ENCODE measurements at places on chromosomes 2 and 18.

- no peak for DNase-seq
These were observed 216.4 kb upstream of the OSR1 start for GRCh38 chr2:19574778-19575260.

- DNase-seq: no peak
These were observed 446 bp upstream of the RHBDD1 start for GRCh38 chr2:226835420-226835795.

DNA sequence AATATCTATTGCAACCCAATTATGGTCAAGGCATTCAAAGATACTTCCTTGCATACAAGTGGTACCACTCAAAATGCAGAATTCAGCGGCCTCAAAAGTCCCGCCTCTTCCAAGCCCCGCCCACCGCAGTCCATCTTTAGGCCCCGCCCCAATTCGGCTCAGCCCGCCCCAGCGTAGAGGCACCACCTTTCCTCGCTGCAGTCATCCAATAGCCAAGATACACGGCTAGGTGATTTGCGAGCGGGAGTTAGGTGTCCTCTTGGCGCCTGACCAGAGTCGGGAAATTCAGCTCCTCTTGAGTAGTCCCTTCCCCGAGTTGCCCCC is 431 bp upstream of the SEC11C start:
- peak; percentile 85 for DNase-seq

DNA sequence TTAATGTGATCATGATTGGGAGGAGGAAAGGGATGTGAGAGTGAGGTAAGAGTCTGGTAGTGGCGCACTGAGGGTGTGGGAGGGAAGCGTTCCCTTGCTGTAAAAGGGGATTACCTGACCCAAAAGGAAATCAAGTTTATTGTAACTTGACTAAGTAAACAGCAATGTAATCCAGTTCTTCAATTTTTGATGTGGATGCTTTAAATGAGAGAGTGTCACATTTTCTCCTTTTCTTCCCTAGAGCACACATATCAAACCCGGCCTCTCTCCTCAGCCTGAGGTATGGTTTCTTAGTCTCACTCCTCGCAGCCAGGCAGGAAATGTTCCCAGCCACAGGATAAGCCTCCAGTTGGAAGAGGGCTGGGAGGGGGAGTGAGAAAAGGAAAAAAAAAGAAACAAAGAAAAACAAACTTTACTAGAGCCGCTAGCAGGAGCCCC is 688 bp upstream of the ARHGAP28 start:
- no peak for DNase-seq

- no peak for DNase-seq
These were observed at the start of gene SP140 for GRCh38 chr2:230225486-230225885. Gene SP140, plus strand, starts transcription at chr2:230225736. Its CDS starts 109 bp downstream, at chr2:230225845.

- DNase-seq: no peak
These were observed 224.6 kb downstream of the ARL6IP6 start for GRCh38 chr2:152942940-152943440.

DNA sequence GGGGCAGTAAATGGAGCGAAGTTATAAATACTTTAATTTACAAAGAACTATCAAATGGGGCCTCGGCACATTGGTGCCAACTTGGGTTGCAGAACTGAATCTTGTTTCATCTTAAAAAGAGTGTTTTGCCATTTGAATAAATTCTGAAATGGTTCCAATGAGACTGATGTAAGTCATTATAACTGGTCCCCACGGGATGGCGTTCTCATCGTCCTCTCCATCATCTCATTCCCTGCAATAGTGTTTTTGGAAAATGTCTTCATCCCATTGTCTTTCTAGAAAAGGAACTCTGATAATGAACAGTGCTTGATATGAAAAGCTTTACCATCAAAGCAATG is 422.0 kb upstream of the ID2 start:
- no peak for DNase-seq

DNA sequence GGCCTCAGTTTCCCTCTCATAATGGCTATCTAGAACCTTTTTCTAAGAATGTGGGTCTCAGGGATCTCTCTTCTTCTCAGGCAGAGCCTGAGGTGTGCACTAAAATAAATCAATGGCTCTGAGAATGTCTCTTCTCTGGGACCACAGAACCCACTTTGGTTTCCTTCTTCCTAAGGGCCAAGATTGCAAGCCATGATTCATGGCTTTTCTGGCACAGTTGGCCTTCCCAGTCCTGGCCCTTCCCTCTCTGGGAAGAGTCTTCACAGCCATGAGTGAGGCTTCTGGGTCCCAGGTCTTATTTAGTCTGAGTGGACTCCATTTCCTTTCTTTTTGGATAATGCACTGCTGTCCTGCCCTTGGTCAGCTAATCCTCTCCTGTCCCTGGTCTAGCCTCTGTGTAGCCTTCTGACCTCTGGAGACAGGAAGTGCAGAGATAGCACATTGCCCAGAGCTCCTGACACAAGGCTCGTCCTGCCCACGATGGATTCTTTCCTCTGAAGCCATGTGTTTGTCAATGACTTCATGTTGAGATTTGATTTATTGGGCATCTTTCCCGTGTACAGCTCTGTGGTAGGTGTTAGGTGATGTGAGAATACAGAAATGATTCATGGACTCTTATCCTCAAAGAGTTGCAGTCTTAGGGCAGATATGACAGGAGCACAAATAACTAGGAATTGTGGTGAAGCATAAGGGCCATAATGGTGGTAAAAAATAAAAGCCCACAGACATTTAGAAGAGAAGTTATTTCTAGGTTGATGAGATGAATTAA is 245.0 kb downstream of the CLIP4 start:
- no peak for DNase-seq

DNA sequence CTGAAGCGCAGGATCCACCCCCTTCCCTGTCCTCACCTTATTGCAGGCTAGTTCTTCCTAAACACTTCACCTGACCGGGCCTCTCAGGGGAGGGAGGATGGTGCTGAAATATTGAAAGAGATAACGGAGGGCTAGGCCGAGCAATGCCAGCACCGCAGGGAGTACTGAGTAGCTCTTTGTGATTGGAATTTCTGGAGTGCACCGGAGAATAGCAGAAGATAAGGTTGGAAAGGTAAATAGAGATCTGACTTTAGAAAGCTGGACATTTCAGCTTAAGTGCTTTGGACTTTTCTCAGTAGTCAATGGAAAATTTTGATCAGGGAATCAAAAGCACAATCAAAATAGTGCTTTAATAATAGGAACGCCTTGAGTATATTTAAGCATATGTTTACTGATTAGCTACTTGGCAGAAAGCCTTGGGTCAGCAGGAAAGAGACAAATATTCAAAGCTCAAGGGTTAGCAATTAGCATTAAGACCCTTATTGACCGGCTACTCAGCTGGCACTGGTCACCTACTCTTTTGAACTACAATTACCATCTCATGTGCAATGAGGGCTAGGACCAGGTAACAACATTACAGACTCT is 142.9 kb upstream of the NDUFV2 start:
- no peak for DNase-seq

DNA sequence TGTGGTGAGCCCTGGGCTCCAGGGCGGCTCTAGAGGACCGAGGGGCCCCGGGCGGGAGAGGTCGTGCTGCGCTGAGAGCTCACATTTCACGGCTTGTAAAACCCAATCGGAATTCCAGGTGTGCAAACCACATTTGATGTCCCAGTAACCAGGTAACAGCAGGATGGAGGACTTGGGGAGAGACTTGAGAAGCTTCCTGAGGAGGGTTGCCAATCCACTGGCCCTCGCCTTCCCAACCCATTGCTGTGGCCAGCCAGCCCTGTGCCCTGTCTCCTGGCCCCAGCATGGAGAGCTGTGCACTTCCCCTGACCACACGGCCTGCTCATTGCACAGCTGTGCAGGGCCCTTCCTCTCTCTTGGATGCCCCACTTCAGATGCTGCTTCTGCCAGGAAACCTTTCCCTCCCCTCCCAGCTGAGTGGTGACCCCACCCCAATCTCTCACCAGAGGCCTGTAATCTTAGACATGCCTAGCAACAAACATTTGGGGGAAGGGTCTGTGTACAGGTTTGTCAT is 39.6 kb downstream of the ASB1 start:
- DNase-seq: no peak

DNA sequence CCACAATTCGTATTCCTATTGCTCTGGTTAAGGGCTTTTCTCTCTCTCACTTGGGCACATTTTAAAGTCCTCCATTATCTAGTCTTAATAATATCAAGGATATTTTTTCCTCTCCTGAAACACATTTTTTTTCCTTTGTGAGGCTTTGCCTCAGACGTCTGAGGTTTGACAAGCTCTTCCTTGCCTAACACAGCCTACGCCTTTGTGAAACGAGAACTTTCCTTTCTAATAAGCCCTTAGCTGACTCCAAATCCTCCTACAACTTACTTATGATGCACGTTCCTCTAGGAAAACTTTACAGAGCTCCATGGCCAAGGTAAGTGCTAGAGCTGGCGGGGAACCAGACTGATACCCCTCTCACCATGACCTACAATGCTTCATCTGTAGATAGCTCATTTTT is 841.5 kb downstream of the SOCS6 start:
- DNase-seq: no peak

- no peak for DNase-seq
These were observed at the start of gene TOGARAM2 for GRCh38 chr2:28981016-28981441. Gene TOGARAM2, plus strand, starts transcription at chr2:28981298. Its CDS starts 13,537 bp downstream, at chr2:28994835.

DNA sequence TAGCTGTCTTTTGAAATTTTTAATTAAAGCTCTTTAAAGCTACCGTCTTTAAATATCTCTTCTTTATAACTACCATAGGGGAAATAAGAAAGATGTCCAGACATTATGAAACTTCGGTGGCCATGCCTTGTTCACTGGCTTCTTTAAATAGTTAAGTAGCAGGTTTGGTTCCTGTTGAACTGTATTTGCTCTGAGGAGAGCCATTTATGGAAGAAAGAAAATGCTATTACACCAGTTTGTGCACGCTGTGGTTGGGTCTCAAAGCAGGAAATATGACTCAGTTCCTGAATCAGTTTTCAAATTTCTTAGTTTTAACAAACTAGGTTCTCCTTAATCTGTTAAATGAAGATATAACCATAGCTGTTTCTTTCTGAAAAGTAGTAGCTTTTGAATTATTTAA is 12.2 kb downstream of the ARPC2 start:
- peak; percentile 42 for DNase-seq

- no peak for DNase-seq
These were observed 99.7 kb upstream of the CYRIA start for GRCh38 chr2:16765356-16765755.

- no peak for DNase-seq
These were observed 338.3 kb downstream of the ALK start for GRCh38 chr2:29583104-29583503.

GRCh38 chr2:95043300-95044093 is 18.0 kb downstream of the MAL start:
- DNase-seq: no peak

DNA sequence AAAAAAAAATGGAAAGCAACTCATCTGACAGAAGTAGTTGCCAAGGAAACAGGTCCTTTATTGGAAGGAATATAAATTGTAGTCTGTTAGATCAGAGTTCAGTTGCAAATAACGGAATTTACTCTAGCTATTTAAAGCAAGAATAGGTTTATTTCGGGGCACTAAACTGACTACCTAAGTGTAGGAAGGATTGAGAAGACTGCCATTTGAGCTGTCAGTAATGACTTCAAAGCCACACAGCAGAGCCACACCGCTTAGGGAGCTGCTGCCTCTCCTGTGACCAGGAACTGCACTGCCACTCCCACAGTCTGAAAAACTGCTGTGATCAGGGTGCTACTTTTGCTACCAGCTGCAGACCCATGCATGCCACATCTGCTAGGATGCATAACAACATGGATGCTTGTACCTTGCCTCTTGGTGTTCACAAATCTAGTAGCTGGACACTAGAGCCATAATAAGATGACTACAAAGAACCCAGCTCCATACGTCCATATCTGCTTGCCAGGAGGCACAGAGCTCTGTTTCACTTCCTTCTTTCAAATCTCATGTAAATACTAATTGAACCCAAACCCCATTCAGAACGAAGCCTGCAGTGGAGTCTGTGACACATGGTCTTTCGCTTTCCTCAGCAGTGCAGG is 2.2 kb downstream of the DSG2 start:
- DNase-seq: peak; percentile 35

- DNase-seq: no peak
These were observed 76.5 kb downstream of the ROCK2 start for GRCh38 chr2:11267931-11268330.

GRCh38 chr2:129192117-129192516 is 787.3 kb upstream of the RAB6C start:
- no peak for DNase-seq

DNA sequence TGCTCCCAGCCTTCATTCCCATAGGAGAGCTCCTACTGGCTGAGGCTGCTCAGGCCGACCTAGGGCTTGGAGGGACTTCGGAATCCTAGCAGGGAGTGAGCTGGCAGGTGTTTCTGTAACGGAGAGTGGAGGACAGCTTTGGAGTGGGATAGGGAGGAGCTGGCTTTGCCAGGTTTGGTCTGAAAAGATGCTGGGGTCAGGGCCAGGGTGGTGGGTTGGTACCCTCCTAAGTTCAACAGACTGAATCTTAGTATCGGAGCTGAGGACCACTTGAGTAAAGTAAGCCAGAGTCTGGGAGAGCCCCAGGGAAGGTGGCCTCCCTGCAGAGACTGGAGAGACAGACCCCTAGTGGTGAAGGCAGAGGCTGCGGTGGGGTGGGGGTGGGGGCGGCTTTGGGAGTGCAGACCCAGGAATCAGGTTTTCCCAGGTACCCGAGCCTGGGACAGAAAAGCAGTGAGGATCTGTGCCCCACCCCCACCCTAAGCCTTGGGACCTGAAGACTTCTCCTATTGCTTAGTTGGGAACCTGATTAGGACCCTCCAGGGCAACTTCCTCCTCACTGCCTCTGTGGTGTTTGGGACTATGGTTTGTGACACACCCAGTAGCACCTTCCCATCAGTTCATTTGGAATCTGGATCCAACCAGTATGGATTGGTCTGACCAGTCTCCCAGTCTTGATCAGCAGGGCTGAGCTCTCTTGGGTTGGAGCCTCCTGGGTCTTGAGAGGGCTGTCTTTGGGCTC is 3.0 kb downstream of the CNNM4 start:
- no peak for DNase-seq

DNA sequence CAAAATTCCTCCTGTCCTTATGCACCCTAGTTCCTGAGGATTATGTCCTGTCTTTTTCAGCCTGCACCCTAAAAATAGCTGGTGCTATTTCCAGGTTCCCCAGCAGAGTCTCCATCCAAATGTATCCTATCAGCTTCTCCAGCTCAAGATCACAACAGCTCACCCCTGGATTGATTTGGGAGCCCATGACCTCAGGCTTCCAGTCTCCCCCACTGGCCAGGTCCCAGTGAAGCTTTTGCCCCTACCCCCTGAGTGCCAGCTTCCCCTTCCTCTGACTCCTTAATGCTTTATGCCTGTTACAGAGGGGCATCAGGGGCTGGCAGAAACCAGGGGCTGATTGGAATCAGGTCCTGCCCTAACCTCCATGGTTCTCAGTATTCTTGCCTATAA is 76.9 kb upstream of the DAPL1 start:
- DNase-seq: no peak

GRCh38 chr18:8333961-8334360 is 275.3 kb upstream of the RAB12 start:
- no peak for DNase-seq

GRCh38 chr2:65316072-65316471 is 88.4 kb downstream of the ACTR2 start:
- DNase-seq: no peak

DNA sequence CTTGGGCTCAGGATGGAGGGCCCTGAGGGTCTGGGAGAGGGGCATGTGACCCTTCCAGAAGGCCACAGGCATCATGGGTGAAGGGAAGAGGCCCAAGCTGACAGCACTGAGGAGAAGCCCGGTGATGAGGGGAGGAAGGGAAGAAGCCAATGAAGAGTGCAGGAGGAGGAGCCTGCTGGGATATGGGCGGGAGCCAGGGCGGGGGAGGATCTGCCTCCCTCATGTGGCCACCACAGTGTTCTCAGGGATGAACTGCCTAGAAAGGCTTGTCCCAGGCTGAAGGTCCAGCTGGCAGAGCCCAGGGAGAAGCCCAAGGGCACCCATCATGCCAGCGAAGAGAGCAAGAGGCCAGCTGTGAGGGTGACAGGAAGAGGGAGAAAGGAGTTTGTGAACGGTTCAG is 24.6 kb upstream of the PLB1 start:
- DNase-seq: no peak
